Activated naive CD4-positive, alpha-beta T cell treated with anti-CD3 and anti-CD28 coated beads, Interleukin-2, amount 50 U/mL, for 16 hours (primary cell): ENCODE measurements at places on chromosomes 1 and 21.

DNA sequence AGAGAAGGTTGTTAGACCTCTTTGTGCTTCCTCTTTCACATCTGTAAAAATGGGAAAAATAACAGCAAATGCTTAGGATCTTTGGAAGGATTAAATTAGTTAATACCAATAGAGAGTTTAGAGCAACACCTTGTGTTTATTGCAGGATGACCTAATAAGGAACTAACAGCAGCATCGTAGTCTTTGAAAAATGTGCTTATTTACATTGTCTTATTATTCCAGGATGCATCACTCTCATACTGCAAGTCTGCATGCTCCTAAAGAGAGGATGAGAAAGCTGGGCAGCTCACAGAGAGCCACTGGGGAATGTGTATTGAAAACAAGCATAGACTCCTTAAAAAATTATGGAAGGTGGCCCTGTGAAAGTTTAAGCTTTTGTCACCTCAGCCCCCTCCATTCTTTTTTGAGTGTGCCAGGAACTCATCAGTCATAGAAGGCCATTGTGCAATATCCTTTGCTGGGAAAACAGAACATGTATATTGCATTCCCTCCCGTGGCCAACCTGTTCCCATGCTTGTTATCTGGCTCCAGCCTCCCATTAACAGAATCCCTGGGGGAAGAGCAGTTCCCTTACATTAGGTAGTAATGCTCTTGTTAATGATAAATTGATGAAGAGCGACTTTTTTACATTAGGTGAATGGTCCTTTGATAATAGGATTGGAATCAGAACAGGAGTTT, 180.7 kb downstream of the ZNF326 start:
- no peak for DNase-seq

- DNase-seq: no peak
These were observed 73.7 kb downstream of the LMO4 start for GRCh38 chr1:87402241-87403002.

DNA sequence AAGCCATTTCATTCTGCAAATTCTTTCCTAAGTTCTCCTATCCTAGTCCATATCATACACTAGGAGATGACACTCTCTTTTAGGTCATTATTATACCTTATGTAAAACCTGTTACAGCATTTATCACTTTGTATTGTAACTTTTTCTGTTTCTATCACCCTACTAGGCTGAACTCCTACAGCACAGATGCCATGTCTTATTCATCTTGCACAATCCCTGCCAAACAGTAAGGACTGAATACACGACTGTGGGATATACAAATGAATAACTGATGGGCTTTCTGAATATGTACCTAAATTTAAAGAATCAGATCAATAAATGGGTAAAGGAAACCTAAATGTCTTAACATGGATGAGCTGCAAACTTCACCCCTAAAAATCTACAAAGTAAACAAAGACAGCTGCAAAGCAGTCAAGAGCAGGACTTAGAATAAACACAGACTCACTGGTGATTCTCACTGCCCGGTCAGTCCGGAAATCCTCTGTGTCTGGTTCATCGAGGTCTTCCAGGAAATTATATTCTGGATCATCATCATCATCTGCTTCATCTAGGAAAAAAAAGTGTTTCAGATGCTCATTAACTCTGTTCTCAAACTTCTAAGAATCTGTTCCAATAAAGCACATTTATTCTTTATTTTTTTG, 62.3 kb downstream of the GON4L start:
- no peak for DNase-seq

DNA sequence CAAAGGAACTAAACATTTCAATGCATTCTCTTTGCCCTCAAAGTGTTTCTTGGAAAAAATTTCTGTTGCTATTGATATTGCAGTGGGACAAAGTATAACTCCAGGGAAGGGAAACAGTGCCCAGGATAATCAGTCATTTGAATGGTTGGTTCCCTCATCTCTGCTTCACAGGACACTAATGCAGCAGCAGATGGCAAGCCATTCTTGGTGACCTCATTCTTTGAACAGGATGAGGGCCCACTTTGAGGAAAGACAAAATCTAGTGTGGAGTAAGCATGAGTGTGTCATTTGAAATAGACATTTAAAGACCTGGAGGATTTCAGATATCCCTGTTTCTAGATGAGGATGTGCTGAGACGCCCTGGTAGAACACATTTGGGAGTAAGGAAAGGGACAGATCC, 32.3 kb downstream of the CHRM3 start:
- DNase-seq: no peak

DNA sequence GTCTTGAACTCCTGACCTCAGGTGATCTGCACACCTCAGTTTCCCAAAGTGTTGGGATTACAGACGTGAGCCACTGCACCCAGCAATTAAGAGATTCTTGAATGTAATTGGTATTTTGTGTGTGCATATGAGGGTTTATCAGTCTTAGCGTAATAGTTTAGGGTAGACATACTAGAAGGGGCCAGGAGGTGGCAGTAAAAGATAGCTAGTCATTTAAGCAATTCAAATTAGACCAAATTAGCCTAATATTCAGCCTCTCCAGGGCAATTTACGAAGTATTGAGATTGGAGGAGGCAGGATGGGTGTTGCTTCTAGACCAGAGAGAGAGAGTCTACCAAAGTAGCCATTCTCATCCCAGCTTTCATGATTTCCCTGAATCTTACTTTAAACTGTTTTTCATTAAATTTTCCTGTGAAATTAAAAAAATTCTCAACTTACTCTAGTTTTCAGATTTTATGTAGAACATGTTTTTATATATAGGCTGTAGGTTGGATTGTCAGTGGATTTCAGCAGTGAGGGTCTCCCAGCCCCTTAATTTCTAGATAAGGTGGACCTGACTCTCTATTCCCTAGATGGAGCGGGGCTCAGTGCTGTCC, 119.7 kb downstream of the HHAT start:
- no peak for DNase-seq

- DNase-seq: no peak
These were observed 605.3 kb upstream of the USP24 start for GRCh38 chr1:55820501-55820900.

GRCh38 chr1:157988002-157988401, 5.4 kb upstream of the KIRREL1 start:
- DNase-seq: no peak

GRCh38 chr1:78972723-78973122, 33.8 kb downstream of the ADGRL4 start:
- no peak for DNase-seq

- DNase-seq: peak; percentile 93
These were observed 9.8 kb downstream of the ATP8B2 start for GRCh38 chr1:154335025-154335714.

DNA sequence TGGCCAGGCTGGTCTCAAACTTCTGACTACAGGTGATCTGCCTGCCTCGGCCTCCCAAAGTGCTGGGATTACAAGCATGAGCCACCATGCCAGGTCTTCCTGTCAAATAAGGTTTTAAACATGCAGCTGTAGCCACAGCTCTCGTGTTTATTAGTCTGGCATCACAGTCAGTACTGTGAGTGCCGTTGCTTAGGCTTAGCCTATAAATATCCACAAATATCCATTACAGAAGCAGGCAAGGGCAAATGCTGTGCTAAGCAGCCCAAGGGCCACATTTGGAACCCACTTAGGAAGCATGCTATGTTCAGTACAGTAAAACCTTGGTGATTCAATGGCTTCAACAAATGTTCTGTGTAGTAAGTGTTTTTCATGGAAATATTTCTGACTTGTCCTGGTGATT, 75.9 kb downstream of the KIF1B start:
- no peak for DNase-seq

- DNase-seq: peak; percentile 88
These were observed at the start of gene ODF2L for GRCh38 chr1:86395751-86396497. ODF2L (minus strand) TSS chr1:86396323; CDS start chr1:86387027, 9,296 bp downstream.

- DNase-seq: no peak
These were observed 38.0 kb downstream of the RASSF5 start for GRCh38 chr1:206545351-206545750.

- DNase-seq: peak; percentile 29
These were observed 6.1 kb downstream of the GAS5 start for GRCh38 chr1:173861731-173862145.

- no peak for DNase-seq
These were observed 12.4 kb downstream of the SAMSN1 start for GRCh38 chr21:14533499-14534428.

DNA sequence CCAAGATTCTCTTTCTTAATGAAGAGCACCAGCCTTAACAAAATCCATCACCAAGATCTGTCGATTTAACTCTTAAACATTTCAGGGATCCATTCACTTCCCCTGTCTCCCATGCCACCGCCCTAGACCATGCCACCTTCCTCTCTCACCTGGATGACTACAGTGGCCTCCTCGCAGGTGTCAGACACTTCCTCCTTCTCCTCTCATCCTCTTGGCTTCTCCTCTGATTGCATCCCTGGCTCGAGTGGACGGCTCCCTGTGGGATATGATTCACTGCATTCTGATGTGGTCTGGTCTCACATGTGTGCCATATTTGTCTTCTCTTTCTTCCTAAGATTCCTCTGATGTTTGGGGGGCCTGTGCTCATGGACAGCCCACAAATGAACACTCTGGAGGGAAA, 66.4 kb upstream of the KLHDC7A start:
- no peak for DNase-seq

GRCh38 chr1:48214820-48215219, 7.7 kb upstream of the SLC5A9 start:
- no peak for DNase-seq

GRCh38 chr1:29708381-29708780, 472.1 kb downstream of the PTPRU start:
- DNase-seq: no peak

DNA sequence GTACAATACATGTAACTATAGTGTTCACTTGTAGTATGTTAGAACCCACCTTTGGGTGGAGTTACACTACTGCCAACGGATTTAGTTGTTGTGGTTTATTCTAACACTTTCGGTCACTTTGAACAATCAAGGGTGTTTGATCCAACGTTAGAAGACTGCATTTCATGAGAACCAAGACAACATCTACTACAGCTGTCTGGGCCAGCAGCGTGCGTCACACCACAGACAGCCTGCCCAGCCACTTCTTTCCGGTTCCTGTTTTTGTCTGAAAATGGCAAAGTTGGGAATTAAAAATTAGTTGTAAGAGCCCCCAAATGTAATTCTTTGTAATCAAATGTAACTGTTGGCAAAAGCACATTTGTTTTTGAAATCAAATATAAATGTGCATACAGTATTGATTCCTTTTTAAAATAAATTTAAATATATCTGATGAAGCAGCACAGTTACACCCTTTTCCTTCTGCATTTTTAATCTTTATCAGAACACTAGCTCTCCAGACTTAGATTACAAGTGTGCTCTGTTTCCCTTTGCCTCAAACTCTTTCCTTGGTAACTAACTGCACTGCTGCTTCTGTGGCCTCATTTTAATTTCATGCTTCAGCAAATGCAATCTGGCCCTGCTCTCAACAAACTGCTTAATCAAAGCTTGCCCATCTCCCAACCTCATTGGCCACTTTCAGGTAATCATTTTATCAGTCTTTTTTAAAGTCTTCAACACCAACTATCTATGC, 86.6 kb upstream of the DPH5 start:
- DNase-seq: peak; percentile 61

DNA sequence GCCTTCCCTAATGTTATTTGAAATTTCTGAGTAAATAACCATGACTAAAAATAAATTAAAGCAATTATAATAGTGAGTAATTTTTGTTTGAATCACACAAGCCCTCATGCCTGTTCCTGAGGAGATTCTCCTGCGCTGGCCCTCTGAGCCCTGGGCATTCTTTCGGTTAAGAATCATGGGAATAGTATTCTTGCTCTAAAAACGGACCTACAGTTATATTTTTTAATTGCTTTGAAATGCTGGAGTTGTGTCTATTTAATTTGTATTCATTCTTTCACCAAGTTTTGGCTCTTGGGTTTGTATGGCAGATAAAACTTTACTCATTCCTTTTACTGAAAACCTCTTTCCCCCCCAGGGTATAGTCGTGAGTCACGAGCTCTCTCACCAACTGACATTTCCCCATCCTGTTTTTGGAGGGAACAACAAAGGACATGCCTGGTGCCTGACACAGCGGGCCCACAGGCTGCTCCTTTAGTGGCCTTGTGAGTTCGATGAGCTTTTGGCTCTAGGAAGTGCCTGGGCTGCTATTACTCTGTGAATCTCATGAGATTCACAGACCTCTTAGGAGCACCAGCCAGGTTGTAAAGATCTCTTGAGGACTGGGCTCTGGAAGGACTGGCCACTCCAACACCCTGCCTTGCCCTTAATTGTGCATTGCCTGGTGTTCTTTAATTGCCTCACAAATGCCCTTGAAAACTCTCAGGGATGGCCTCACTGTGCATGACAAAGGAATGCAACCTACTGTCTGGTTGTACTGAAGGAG, 58.6 kb downstream of the DDR2 start:
- no peak for DNase-seq

DNA sequence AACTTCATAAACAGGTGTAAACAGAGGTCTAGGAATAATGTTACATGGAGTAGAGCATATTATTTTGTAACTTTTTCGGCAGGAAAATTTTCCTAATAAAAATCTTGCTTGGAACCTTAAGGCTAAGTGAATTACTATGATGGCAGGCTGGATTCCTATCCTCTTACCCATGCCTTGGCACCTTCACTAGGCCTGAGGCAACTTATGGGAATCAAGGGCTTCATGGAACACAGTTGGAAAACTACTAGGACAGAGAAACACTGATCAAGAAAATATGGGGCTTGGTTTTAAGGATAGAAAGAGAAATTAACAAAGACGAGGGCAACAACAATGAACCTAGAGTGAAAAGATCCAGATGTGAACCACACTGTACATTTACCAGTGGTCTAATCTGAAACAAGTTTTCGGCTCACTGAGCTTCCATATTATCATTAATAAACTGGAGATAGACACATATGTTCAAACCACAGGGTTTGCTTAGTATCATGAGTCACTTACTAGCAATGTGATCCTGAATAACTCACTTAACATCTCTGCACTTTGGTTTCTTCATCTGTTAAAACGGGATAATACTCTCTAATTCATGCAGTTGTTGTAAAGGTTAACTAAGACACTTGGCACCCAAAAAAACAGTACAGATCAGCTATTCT, 68.5 kb downstream of the GPATCH2 start:
- no peak for DNase-seq

DNA sequence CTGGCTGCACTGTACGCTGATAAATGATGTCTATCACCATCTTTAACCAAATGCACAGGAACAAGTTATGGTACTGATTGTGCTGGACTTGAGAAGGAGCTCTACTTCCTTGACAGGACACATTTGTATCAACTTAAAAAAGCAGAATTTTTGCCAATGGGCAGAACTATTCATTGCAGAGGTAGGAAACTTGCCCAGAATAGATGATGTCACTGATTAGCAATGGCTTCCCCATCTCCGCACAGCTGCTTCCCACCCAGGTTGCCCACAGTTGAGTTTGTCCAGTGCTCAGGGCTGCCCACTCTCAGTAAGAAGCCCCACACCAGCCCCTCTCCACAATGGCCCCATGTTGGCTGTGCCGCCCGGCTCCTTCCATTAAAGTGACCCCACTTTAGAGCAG, 33.4 kb downstream of the CAPN2 start:
- no peak for DNase-seq
